ENCODE measurements at places on chromosomes 4 and X.
A peak's percentile ranks its signal among the peaks of the same experiment; 100 is the strongest.

DNA sequence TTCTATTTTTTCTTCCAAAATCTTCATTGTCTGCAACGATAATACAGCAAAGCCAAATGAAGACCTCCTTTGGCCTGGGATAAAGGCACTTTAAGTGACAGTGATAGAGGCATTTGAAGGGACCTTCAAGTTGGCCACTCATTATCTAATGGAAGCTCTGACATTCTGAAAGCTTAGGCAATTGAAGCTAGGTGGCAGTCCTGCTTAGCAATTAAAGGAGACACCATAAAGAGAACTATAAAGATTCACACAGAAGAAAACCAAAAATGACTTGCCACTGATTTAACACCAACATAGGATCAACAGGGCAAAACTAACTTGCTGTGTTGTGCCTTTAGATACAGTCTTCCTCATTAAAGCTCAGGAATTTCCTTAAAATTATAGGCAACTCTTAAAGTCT is 103.3 kb upstream of the TSPAN7 start:
- DNase-seq, result no peak

DNA sequence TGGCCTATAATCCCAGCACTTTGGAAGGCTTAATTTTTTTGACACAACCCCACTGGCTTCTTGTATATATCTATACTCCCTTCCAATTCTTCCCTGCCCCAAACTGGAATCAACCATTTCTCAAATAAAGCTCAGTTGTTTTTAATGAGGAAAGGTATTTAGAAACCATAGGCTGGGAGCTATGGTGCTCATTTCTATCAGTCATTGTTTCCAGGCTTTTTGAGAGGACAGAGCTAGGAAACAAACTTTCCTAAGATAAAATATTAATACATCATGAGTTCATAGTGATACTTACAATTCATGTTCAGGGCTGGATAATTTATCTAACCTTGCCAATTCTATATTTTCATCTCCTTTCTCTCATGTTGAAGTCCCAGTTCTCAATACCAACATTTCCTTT is 50.3 kb downstream of the BCOR start:
- no peak for DNase-seq

GRCh38 chrX:13064599-13065143 is 20.3 kb upstream of the FAM9C start:
- no peak for DNase-seq

DNA sequence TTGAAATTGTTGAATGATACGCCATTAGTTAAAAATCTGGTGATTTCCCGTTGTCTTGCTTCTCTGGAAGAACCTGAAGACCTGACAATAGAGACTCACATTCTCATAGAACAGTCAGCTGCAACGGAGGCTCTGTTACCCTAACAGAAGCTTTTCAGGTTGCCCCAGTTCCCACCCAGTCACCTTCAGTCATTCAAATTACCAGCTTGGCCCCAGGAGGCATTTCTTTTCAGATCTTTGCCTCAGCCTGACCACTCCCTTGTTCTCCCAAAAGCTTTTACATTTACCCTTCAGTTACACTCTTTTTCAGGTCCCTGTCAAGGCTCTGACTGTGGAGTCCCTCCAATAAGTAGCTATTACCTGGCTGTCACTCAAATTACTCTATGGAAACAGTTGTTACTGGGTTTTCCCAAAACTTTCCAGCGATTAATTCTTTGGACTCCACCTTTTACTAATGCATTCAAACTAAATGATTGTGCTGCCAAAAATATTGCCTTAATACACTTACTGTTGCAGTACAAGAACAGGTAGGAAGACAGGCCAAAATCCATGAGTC is 162.2 kb upstream of the FTHL17 start:
- DNase-seq, result no peak

- DNase-seq, result no peak
Measured at GRCh38 chr4:11623726-11624037, 195.0 kb upstream of the HS3ST1 start.

GRCh38 chr4:25174674-25175073 is 14.4 kb upstream of the SEPSECS start:
- DNase-seq, result no peak

DNA sequence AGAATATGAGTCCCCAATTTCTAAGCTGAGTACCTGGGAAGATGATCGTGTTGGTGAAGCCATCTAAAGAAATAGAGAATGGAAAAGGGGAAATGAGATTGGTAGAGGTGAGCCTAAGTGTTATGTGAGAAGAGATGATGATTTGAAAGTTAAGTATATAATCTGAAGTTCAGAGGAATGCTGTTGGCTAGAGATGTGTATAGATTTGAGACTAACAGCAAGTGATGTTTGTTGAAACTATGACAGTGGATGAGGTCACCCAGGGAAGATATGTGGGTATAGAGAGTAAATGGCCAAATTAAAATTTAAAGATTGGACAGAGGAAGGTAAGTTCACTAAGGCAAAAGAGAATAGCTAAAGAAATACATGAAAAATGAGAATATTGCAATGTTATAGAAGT is 324.2 kb downstream of the MAPK10 start:
- DNase-seq, result no peak

DNA sequence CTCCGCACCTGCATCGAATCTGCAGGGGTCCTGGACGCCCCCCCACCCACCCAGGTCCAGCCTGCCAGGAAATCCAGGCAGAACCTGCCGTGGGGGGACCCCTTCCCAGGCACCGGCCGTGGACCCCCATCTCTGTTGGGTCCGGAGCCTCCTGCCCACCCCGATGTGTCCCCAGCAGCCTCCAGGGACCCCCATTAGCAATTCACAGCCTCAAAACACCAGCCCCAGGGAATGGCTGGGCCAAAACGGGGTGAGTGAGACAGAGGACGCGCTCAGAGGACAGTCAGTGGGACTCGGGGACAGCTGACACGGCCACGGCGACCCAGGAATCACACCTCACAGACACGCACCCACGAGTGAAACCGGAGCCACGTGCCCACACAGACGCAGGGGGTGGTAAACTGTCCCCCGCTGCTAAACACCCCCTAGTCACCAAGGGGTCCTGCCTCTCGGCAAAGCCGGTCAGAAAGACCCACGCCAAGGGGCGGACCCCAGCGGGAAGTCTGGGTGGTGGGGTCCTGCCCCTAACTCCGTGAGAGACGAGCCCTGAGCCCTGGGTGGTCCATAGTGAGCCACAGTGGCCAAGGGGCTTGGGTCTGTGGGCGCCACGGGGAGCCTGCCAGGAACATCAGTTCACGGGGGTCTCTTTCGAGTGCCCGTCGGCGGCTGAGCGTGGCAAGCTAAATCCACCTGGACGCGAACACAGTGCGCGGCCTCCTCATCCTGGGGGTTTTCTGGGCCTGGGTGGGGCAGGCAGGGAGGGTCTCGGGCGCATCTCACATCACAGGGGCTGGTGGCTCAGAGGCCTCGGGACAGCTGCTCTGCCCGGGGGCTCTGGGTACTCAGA is 126.5 kb upstream of the NKX1-1 start:
- no peak for DNase-seq

DNA sequence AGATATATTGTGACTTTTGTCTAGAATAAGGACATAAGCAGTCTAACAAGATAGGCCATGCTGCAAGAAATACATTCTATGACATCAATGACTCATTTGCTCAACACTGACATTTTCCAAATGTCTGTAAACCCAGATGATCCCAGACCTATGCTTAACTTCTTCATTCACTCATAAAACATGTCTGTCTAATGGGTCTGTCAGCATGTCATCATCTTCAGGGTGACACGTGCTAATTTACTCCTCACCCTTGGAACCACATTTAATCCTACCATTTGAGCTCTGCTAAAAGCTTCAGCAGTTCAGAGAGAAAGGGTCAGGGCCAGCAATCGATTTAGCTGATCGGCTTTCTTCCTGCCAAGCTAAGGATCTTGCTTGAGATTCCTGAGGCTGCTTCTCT is 109.4 kb upstream of the MAP3K15 start:
- no peak for DNase-seq

DNA sequence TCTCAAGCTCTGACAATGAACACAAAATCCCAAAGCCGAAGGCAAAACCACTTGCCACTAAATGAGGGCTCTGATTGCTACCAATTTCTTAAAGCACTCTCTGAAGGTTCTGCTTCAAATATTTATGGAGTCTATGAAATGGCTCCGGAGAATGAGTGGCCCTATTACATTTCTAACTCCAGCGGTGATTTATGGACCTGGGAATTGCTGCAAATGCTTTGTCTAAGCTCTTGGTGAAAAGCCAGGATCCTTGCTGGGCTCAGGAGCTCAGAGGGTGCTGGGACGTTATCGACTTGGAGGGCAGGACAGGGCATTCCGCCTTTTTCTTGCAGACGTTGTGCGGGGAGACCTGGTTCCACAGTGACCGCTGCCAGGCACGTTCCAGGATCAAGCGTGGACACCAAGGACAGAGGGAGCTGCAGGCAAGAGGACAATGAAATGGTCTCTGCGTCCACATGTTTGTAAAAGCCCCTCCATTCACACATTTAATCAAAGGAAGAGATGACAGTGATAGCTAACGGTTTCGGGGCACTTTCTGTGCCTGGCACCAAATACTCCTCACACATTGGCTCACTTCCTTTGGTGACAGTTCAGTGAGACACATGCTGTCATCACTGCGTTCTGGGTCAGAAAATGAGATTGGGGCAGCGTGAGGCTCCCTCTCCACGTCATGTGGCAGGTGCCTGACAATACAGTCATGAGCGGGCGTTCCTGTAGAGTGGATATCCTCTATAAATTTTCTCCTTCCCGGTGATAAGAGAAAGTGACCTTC is 58.8 kb downstream of the C4orf50 start:
- no peak for DNase-seq

GRCh38 chr4:2852481-2852921 is 8.9 kb downstream of the ADD1 start:
- DNase-seq, result peak; percentile 30

DNA sequence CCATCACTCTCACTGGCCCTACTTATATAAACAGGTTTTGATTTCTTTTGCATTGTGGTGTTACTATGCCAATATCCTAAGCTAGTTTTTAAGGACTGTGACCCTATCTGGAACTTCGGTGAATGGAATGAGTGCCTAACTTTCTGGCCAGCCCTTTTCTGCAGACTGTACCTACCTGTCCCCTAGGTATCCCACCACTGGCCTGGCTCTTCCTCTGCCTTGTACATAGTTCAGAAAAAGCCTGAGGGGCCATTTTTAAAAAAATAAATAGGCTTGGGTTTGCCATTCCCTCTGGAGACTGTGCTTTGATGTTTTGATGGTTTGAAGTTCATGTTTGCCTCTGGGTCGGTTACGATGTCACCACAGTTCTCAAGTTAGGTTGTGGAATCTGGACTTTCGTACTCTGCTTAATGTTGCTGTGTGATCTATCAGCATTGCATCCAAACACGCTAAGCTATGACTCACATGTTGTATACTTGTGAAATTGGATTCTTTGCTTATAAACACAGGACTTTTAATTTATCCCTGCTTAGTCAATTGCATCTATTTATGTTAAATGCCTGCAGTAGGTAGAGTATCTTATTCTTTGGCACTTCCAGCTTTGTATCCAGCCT is 182.0 kb downstream of the ANKRD50 start:
- DNase-seq, result no peak

GRCh38 chr4:168587411-168588125 is 90.7 kb downstream of the PALLD start:
- DNase-seq, result no peak

DNA sequence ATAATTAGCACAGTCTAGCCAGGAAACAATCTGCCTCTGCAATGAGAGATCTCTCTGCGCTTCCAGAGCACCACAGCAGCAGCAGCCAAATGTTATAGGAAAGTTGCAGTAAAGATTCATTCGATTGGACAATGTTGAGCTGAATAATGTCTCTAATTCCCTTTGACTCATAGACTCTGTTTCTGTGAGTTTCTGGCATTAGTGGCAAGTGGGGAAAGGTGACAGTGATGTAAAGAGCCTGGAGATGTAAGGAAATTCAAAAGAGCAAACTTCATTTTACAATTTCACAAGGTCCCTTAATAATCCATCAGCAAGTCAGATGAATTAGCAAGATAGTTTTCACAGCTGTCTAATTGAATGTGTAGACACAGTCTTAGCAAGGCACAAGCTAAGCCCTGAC is 184.4 kb downstream of the VEGFC start:
- DNase-seq, result no peak

DNA sequence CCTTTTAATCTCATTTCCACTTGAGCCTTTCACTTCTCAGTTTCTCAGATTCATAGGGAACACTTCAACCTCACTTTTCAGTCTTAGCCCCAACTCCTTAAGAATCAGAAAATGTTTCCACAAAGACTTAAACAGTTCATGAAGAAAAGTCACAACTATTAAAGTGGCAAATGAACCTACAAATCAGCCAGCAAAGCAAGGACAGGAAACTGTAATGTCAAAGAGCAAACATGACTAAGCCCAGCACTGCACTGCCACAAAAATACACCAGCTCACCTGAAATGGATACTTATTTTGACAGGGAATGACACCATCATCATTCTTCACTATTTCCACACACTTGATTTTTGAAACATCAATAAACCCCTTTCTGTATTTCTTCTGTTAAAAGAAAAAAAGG is 41.8 kb upstream of the TXK start:
- no peak for DNase-seq

DNA sequence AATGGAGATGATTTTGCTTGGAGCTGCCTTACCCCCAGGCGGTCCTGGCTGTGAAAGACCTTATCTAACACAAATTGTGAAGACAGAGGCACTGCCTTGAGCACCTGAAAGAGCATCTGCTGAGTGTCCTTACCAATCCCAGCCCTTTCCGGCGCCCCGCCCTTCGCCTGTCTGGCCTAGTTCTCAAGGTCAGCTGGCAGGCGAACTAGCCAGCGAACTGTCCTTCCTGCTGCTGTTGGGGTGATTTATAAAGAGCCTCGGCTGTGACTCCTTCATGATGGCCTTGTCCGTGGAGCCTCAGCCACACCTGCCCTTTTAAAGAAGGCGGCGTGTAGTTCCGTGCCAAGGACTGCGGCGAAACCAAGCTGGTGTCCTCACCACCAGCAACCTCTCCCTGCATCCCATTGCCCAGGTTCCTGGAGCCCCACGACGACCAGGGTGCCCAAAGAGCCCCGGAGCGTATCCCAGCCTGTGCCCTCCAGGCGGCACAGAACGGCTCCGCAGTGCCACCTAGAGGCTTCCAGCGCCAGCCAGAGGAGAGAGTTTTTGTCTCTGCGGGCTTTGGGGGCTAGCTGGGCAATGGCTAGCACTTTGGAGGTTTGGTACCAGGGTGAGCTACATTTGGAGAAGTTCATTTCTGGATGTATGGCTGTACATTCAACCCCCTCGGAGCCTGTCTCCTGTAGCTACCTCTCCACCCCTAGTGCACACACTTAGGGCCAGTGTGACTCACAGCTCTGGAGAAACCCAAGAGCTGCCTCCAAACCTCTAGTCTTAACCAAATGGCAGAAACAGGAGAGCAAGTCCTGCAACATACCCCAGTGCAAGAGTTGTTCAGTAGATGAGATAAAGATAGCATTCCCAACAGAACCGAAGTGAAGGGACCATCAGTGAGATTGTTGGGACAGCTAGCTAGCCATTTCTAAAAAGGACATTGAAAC is 36.8 kb upstream of the VMA21 start:
- peak; percentile 4 for DNase-seq

Data from DND-41 (cell line).